Stimulated activated CD4-positive, alpha-beta T cell treated with anti-CD3 and anti-CD28 coated beads, Interleukin-4, amount 100 ng/mL, for 1 hour (primary cell): ENCODE measurements at places on chromosomes 2 and 18.

DNA sequence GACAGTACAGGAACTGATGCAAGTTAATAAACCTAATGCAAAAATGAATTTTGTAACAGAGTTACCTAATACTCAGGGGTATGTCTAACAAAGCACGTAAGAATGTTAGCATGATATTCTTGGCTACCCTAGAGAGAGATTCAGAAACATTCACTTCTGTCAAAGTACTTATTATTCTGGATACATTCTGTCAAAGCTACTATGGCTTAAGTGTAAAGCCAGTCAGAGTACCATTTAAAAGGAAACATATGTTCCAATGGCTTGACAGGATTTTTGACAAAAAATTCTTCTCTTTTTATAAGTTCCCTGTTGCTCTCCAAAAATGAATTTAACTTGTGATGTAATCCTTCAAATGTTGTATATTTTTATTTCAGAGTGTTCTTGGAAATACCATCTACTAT, 85.5 kb downstream of the PIGN start:
- DNase-seq: no peak

DNA sequence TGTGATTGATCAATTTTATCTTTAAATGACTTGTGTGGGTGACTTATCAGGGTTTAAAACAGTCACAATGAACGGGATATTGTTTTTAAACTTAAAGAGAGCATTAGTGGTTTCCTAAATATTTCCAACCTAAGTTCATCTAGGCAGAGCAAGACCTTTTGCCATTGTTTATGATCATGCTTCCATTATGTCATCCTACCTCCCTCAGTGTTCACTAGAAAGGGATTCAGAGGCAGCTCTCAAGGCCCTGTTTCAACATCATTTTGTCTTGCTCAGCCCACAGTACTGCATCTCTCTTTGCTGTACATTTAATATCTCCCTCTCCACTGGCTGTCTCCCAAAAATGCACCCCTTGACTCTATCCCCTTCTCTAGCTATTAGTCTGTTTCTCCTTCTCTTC, 21.5 kb upstream of the PELI1 start:
- no peak for DNase-seq

GRCh38 chr2:3594493-3595281, at the start of gene COLEC11:
Gene COLEC11 (plus strand): TSS chr2:3595112. CDS start chr2:3604341, 9,229 bp downstream.
- no peak for DNase-seq

DNA sequence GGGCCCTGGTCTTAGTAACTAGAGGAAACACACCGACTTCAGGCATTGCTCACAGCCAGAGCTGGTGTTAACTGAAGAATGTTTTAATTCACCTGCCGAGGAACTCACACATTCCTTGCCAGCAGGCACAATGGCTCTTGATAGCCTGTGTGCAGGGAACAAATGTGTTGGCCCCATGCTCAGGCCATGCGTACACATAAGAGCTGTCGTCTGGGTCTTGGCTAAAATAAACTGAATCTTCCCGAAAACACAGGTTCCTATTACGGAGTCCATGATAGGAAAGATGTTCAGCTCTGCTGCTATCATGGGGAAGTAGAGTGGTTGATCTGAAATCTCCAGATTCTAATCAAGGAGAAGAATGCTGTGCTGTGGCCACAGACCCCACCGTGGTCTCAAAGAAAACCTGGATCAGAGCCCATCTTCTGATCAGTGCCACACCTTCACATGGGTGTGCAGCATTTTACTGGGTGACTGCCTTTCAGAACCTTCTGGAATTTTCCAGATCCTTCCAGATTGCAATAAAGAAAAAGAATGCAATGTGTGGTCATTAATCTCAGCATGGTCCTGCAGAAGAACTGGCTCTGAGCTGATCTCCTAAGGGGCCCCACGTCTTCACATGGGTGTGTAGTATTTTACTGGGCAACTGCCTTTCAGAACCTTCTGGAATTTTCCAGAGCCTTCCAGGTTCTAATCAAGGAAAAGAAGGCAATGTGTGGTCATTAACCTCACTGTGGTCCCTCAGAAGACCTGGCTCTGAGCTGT, 17.2 kb downstream of the MBP start:
- DNase-seq: no peak

GRCh38 chr2:191637182-191638078, 40.5 kb upstream of the NABP1 start:
- no peak for DNase-seq

GRCh38 chr18:49135877-49136276, 185.1 kb upstream of the SMAD7 start:
- DNase-seq: no peak

- DNase-seq: no peak
These were observed 82.5 kb downstream of the TMEM247 start for GRCh38 chr2:46561731-46562450.

- DNase-seq: no peak
These were observed 12.8 kb upstream of the TMEM237 start for GRCh38 chr2:201656102-201656501.

DNA sequence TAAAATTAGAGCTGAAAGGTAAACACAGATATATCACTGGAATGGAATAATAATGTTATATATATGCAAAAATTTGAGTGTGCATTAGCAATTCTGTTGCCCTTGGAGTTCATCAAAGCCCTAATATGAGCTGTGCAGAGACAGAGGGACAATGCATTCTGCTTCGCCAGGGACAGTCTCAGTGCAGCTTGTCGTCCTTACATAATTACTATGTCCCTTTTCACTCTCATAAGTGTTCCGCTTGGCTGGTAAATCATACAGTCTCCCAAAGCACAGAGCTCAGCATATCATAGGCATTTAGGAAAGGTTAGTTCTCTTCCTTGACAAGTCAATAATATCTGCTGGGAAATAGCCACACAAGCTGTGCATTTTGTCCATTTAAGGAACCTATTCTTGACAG, 30.7 kb downstream of the MAPK4 start:
- no peak for DNase-seq

GRCh38 chr18:48622911-48623431, 84.1 kb downstream of the CTIF start:
- DNase-seq: no peak

GRCh38 chr2:224401641-224402342, at the start of gene FAM124B:
Gene FAM124B (minus strand): TSS chr2:224402107. CDS start chr2:224401768, 339 bp downstream.
- peak; percentile 17 for DNase-seq

- no peak for DNase-seq
These were observed 139.4 kb downstream of the CYRIA start for GRCh38 chr2:16526193-16526592.

GRCh38 chr18:76394780-76395476, 100.1 kb downstream of the ZNF516 start:
- DNase-seq: no peak

- no peak for DNase-seq
These were observed 1012.1 kb downstream of the TMEM182 start for GRCh38 chr2:103773884-103774283.

DNA sequence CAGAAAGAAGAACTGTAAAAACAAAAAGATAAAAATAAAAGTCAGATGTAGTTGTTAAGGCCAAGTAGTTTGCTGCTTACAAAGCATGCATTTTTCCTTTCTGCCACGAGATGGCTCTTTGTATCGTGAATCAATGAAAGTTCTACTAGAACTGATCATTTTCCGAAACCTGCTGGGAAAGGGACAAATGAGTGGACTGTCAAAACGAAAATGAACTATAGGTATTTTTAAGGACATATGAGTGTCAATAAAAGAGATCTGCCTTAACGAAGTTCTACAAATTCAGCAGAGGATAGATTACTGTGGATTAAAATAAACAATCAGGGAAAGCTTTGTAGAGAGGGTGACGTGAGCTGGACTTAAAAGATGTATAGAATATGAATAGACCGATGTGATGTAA, 15.0 kb upstream of the ELOA2 start:
- DNase-seq: no peak

DNA sequence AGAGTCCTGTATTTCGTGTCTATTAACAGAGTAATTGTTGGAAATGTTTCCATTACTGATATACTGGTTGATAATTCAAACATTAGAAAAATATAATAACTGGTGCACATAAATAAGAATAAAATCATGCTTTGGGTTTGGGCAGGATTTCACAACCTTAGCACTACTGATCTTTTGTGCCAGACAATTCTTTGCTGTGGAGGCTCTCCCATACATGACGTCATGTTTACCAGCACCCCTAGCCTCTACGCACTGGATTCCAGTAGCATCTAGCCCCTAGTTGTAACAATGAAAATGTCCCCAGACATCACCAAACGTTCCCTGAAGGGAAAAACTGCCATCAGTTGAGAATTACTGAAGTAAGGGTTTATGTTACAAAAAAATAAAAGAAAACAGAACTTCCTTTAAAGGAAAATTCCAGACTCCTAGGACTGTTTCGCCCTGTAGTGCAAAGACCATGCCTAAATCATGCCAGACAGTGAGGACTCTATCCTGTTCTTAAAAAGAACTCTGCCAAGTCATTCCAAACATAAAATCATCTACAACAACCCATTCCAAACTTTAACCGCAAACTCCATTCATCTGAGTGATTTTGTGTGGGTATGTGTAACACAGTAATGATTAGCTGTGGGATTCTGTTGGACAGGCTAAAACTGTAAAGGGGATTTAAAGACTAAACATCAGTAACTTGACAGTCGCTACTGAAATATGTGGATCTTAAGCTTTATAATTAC, 313.4 kb upstream of the CCDC68 start:
- no peak for DNase-seq

DNA sequence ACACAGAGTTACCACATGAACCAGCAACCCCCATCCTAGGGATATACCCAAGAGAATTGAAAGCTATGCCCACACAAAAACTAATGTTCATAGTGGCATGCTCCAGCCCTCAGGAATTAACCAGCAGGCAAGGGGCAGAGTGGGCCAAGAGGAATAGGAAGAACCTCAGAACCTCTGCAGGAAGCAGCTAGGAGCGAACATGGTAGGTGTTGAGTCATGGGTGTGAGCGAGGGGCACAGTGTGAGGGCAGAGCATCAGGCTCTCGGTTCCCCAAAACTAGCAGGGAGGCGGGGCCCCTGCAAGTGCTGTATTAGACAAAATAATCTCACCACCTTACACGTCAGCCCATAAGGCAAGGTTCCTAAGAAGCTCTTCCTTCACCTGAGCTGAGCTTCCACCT, 5.6 kb upstream of the RUFY4 start:
- DNase-seq: no peak

GRCh38 chr2:35891528-35891927, 464.1 kb upstream of the CRIM1 start:
- no peak for DNase-seq

GRCh38 chr2:184270660-184271059, 327.7 kb upstream of the ZNF804A start:
- DNase-seq: no peak
